ENCODE measurements at places on chromosomes 2 and 18. TPM values are rescaled to one million over a fixed set of nuclear protein-coding genes. Genes with fewer than 3 reads are reported as not detected.

GRCh38 chr2:36889795-36890194 is 76.5 kb downstream of the STRN start:
- H3K27me3 ChIP-seq = no peaks in the 10 kb centered on the region
- H3K4me1 ChIP-seq = peaks cover 5% of the 10 kb centered on the region
- H3K4me3 ChIP-seq = peak overlapping the region; percentile 40
- no peak for DNase-seq

DNA sequence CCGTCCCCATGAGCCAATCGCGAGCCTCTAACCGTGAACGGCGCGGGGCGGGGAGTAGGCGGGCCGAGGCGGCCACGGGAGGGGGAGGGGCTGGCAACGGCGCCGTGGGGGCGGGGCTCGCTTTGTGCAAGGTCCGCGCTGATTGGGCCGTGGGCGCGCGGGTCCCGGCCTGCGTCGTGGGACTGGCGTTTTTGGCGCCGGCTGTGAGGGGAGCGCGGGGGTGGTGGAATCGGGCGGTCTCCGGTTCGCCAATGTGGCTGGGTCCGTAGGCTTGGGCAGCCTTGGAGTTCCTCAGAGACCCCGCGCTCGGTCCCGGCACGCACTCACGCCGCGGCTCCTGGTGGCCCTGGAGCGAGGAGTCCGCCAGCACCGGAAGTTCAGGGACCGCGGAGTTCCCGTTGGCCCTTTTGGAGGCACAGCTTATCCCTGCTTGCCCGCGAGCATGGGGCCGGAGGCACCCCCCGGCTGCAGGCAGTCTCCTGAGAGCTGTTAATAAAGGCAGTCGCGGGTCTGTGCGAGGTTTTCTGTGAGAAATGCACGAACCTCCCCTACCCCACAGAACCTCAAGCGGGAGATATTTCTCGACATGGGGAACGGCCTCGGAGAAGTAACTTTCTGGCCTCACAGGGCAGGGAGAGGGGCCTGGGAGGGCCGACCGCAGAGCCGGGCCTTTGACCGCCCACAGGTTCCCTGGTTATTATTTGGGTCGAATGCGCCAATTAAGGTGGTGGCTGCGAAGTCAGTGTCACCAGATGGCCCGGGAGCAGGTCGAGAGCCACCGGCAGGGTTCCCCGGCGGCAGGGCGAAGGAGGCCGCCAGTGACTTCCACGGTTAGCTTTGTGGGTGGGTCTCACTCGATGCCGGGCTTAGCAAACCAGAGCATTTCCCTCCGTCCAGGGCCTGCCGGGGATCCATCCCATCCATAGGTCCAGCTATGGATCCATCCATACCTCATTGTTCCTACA is 574 bp upstream of the NCL start:
- peaks cover 37% of the 10 kb centered on the region for H3K36me3 ChIP-seq
- DNase-seq = peak; percentile 97
- peak overlapping the region; percentile 97 for H3K4me3 ChIP-seq

TRABD2A gene
- 6.6 TPM for total RNA-seq

GRCh38 chr2:100239486-100240210 is 82.7 kb downstream of the LONRF2 start:
- peaks cover 13% of the 10 kb centered on the region for H3K27me3 ChIP-seq
- peaks cover 9% of the 10 kb centered on the region for H3K4me1 ChIP-seq
- DNase-seq = no peak
- no peak overlapping the region for H3K4me3 ChIP-seq
- no peaks in the 10 kb centered on the region for H3K36me3 ChIP-seq
- no peak overlapping the region for H3K27ac ChIP-seq

GKN2 gene
- total RNA-seq = not detected

FLACC1 gene
- total RNA-seq = 3.4 TPM

TRIM54 gene
- total RNA-seq = 0.33 TPM

GRCh38 chr2:23509596-23510292 is 124.8 kb downstream of the KLHL29 start:
- no peak overlapping the region for H3K4me3 ChIP-seq
- H3K27me3 ChIP-seq = peaks cover 4% of the 10 kb centered on the region
- no peaks in the 10 kb centered on the region for H3K4me1 ChIP-seq
- H3K27ac ChIP-seq = no peak overlapping the region

DNA sequence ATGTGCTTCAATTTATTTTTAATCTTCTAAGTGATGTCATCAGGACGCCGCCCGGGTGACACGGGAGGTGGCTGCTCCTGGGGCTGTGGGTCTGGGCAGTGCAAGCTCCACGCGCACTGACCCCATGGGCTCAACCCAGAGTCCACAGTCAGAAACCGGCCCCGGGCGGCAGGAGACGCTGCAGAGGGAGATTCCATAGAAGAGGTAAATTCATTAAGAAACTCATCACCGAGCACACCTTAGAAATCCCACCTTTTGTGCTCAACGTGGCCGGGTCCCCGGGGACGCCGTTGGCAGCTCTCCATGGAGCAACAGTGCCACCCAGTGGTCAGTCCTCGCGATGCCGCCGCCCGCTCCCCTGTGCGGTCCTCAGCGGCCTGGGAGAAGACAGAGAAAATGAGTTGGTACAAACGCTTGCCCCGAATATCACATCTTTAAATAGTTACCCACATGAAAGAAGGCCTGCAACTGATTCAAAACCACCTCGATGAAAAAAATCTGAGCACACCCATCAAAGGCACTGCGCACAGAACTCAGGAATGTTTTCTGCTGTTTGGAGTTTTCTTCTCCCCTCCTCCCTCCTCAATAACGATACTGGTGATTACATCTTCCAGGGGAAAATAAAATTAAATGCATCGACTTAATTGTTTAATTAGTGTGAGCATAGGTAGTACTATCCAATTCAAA is 92.6 kb downstream of the CMPK2 start:
- peak; percentile 70 for DNase-seq
- H3K4me3 ChIP-seq = no peak overlapping the region
- H3K36me3 ChIP-seq = no peaks in the 10 kb centered on the region

DNA sequence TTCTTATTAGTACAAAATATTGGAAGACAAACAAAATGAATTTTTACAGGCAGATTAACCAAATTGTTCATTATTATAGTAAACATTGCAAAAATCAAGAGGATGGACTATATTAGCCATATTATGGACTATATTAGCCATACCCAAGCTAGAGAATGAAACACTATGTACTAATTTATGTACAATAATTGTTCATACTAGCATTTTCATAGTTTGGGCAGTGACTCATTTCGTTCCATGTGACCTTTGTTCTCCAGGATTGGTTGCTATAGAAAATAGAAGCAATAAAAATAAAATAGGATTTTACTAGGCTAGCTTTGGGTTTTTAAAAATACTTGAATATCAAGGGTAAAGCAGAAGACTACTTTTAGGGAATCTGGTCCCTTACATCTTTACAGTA is 176.8 kb downstream of the ZEB2 start:
- H3K27me3 ChIP-seq = no peaks in the 10 kb centered on the region
- no peaks in the 10 kb centered on the region for H3K36me3 ChIP-seq
- no peak overlapping the region for H3K4me3 ChIP-seq

- H3K27me3 ChIP-seq = no peaks in the 10 kb centered on the region
- H3K4me1 ChIP-seq = peaks cover 7% of the 10 kb centered on the region
- H3K4me3 ChIP-seq = no peak overlapping the region
- H3K36me3 ChIP-seq = peaks cover 40% of the 10 kb centered on the region
- DNase-seq = no peak
Observed at GRCh38 chr2:179950391-179950790, 56.7 kb downstream of the CWC22 start.

GRCh38 chr2:78024996-78025395 is 502.8 kb upstream of the LRRTM4 start:
- H3K4me3 ChIP-seq = no peak overlapping the region
- no peaks in the 10 kb centered on the region for H3K27me3 ChIP-seq
- no peaks in the 10 kb centered on the region for H3K36me3 ChIP-seq
- no peak overlapping the region for H3K27ac ChIP-seq

- H3K4me1 ChIP-seq = no peaks in the 10 kb centered on the region
- H3K4me3 ChIP-seq = no peak overlapping the region
- DNase-seq = no peak
- H3K27me3 ChIP-seq = peaks cover 34% of the 10 kb centered on the region
Observed at GRCh38 chr2:229688141-229688540, 26.2 kb downstream of the DNER start.

DNA sequence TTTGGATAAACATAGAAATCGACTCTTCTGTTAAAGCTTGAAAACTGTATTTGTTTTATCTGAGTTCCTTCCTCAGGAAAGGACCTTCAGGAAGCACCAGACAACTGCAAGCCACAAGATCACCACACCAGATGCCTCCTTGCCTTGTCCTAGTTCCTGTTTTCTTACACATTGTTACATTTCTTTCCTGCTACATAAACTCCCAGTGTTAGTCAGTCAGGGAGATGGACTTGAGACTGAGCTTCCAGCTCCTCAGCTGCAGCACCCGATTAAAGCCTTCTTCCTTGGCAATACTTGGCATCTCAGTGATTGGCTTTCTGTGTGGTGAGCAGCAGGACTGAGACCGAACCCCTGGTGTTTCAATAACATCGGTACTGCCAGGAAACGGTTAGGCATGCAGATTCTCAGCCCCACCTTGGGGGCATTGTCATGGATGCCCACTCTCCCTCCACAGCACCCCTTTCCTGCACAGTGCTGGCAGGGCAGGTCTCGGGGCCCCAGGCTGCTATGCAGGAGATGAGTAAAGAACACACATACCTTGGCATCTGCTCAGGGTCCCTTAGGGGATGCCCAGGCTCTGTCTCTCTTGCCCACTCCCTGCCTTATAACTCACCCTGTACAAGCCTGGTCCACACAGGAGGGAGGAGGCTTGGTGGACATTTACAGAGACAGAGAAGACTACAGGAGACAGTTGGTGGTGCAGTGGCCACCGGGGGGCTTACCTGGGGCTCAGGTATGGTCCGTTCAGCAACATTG is 32.6 kb downstream of the ANKMY1 start:
- DNase-seq = no peak
- H3K4me3 ChIP-seq = no peak overlapping the region
- H3K27ac ChIP-seq = no peak overlapping the region

GRCh38 chr18:75959150-75959549 is 531.6 kb upstream of the SMIM21 start:
- no peak for DNase-seq
- no peak overlapping the region for H3K27ac ChIP-seq
- H3K4me3 ChIP-seq = no peak overlapping the region
- H3K27me3 ChIP-seq = peaks cover 11% of the 10 kb centered on the region

ANXA4 gene
- total RNA-seq = 15.2 TPM

DNA sequence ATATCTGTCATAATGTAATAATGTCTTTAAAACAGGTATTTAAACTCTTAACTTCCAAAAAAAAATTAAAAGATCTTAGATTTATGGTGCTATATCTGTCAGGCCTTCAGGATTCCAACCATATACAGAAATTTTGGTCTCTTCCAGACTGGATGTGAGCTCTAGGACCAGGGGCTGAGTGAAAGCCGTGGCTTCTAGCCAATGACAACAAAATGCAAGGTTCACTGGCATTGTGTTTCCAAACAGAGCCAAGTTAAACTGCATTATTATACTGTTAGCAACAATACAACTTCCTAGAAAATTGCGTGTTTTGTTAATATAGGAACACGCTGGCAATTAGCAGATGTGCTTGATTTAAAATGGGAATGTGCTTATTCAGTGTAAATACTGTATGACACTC is 809.8 kb upstream of the SOX11 start:
- no peak overlapping the region for H3K27ac ChIP-seq
- DNase-seq = no peak
- H3K36me3 ChIP-seq = no peaks in the 10 kb centered on the region
- no peak overlapping the region for H3K4me3 ChIP-seq
- H3K27me3 ChIP-seq = no peaks in the 10 kb centered on the region

MPP4 gene
- not detected for total RNA-seq

DNA sequence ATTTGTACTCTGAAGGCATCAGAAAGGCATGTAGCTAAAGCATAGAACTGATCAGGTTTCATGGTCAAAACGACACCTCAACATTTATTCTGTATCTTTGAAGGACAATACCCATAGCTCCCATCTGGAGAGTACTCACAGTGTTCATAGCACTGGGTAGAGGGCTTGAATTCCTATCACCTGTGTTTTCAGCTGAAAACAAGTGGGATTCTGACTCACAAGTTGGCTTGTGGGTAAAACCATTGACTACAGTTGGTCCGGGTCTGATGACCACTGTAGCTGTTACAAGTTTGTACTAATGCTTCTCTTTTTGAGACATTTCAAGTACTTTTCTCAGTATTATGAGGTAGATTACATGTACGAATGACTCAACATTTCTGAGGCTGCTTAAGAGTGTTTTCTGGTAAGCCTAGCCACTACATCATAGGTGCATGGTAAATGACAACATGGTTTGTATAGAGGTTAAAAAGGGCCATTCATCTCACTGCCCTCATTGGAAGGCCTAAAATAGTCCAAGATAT is 68.6 kb upstream of the PELI1 start:
- H3K36me3 ChIP-seq = no peaks in the 10 kb centered on the region
- peaks cover 51% of the 10 kb centered on the region for H3K4me1 ChIP-seq
- H3K4me3 ChIP-seq = peak overlapping the region; percentile 81
- H3K27me3 ChIP-seq = no peaks in the 10 kb centered on the region
- peak overlapping the region; percentile 99 for H3K27ac ChIP-seq

DNA sequence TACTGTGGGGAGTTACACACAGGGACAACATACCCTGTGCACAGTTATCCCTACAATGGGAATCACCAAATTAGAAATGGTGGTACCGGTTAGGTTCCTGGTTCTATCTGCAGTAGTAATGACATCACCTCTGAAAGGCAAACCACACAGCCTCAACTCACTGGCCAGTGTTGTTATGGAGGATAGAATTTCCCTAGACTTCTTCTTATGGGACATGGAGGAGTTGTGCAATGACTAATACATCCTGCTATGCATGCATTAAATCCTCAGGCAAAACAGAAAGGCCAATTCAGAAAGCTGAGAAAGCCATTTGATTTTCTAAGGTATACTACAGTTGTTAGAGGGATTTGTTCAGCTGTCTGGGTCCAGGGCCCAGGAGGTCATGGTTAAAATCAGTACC is 439.3 kb downstream of the TMX3 start:
- no peak overlapping the region for H3K4me3 ChIP-seq
- no peaks in the 10 kb centered on the region for H3K4me1 ChIP-seq
- DNase-seq = no peak
- no peaks in the 10 kb centered on the region for H3K27me3 ChIP-seq
- H3K36me3 ChIP-seq = no peaks in the 10 kb centered on the region
- no peak overlapping the region for H3K27ac ChIP-seq

- no peak for DNase-seq
- H3K36me3 ChIP-seq = no peaks in the 10 kb centered on the region
- no peaks in the 10 kb centered on the region for H3K27me3 ChIP-seq
- H3K4me1 ChIP-seq = peaks cover 6% of the 10 kb centered on the region
Observed at GRCh38 chr2:85911814-85912692, 23.3 kb upstream of the ST3GAL5 start.

PIKFYVE gene
- total RNA-seq = 25.6 TPM

CEBPZ gene
- 35.3 TPM for total RNA-seq

Measured in natural killer cell treated with Interleukin-12 subunit alpha and Interleukin-12 subunit beta and Interleukin-15 and Interleukin-18, amount 100 ng/mL, for 72 hours (primary cell).